NCI-H2081 (cell line): ENCODE measurements at places on chromosomes 13 and 19.

- DNase-seq = no peak
Observed at GRCh38 chr13:20869540-20869939, 33.0 kb downstream of the XPO4 start.

DNA sequence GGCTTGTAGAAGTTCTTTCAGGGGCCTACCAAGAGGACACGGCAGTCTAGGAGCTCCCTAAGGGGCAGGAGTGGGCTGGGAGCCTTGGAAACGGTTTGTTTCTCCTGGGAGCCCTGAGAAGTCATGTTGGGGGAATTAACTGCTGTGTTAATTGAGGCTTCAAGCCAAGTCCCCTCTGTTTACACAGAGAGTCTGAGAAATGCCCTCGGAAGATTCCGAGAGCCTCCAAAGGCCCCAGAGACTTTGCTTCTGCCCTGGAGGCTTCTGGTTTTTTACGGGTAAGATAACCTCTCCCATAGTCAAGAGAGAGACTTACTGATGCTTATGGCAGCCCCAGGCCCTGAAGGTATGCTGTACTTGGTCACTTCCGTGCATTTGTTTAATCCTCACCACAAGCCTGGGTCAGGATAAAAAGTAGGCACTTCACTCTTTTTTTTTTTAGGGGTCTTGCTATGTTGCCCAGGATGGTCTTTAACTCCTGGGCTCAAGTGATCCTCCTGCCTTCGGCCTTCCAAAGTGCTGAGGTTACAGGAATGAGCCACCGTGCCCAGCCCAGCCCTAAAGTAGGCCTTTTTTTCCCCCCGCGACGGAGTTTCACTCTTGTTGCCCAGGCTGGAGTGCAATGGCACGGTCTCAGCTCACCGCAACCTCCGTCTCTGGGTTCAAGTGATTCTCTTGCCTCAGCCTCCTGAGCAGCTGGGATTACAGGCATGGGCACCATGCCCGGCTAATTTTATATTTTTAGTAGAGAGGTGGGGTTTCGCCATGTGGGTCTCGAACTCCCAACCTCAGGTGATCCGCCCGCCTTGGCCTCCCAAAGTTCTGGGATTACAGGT, 15.2 kb downstream of the IER2 start:
- no peak for DNase-seq

DNA sequence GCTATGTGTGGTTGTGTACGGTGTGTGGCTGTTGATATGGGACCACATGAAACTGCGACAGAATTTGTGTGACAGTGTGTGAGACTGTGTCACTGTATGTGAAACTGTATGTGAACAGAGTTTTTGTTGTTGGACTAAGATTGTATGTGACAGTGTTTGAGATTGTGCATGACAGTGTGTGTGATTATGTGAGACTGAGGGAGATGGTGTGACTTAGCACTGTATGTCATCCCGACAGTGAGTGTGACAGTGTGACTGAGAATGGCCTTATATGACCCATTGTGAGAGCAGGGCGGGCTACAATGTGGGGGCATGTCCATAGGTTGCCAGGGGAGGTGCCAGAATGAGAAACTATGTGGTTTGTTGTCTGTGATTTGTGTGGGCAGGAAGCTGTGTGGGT, 930 bp downstream of the ZNF583 start:
- DNase-seq = no peak

DNA sequence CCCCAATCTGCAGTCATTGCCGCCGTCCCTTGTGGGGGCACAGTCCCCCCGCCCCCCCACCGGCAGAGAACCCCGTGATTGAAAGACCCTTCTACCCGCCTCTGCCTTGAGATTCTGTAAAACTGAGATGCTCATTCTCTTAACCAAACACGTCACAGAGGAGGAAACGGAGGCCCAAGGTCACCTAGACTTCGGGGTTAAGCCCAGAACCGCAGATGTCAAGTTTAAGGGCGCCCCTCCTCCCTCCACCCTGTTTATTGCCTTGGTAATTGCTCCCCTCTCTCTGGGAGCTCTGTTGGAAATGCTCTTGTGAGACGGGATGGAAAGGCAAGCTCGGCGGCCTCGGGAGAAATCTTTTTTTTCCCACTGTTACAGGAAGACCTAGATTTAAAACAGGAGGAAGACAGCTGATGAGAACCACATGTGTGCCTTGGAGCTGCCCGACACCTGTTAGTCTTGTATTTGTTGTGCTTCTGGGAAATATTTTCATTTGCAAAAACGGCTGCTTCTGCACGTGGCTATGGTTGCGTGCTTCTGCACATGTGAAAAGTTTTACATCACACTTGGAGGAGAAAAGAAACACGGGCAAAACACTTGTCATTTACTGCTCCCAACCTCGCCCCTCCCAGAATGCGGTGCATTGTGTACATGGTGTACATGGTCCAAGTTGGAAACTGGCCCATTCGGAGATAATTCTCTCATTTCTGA, 1.1 kb upstream of the MED26 start:
- DNase-seq = peak; percentile 44

DNA sequence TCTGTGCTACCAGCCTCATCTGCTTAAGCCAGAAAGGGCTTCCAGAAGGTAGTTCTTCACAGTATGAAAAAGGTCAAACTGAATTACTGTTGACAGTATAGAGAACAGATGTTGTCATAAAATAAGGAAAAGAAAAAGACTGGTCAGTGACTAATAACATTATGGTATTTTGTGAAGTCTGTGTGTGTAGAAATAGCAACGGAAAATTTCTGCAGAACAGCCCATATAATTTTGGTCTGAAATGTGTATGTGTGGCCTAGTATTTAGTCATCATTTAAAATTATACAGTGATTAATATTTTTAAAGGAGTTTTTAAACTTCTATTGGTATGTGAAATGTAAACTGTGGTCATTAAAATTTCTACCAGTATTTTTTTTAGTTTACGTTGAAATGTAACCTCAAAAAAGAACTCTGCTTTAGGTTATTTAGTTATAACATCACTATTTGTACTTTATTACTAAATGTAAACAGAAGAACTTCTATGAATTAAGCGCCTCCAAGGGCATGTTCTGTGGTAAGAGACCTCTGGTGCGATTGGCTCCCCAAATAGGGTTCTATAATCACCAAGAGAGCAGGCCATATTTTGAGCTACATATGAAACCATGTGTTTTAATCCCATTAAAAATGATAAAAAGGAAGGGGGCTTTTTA, 3.3 kb upstream of the GPR183 start:
- DNase-seq = no peak

DNA sequence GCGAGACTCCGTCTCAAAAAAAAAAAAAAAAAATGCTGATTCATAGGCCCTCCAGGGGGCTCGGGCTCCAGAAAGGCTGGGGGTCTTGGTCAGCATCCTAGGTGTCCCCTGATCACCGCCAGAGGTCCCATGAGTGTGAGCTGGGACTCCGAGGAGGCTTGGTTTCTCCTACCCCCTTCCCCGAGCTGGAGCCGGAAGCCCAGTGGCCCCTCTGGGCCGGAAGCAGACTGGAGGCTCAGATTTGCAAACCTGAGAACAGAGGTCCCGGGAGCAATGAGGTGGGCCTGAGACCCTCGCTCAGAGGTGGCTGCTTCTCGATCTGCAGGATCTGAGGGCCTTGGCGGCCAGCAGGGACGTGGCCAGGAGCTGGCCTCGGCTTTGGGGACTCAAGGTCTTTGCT, 41.5 kb downstream of the EFNA2 start:
- DNase-seq = no peak

GRCh38 chr13:110154410-110154933, 152.5 kb downstream of the COL4A1 start:
- DNase-seq = no peak

DNA sequence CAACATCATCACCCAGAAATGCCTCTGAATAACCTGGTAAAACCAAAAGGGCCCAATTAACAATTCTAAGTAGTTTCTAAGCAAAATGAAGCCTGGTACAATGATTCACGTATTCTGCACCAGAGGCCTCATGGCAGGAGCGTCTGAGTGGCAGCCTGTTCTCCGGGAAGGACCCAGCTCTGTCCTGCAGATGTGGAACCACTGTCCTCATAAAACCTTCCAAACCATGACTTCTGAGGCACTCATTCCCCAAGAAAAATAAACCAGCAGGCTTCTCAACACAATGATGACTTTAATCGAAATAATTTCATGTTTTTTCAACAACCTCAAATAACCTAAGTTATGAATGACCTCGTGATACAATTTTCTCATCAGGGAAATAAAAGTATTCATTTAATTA, 89.9 kb downstream of the STK24 start:
- no peak for DNase-seq

DNA sequence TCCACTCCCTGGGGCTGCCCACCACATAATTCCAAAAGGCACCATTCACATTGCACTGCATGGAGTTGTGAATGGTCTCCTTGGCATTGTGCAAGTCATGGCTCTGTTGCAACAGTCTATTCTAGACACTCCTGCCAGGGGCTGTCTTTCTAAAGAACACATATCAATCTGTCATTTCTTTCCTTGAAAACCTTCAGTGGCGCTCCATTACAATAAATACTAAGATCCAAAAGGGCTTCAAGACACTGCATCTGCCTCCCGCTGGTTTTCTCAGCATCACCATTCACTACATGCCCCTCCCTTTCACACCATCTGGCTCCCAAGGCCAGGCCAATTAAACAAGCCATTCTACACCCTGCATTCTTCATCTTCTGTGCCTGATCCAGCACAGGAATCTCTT, 32.2 kb upstream of the TM9SF2 start:
- DNase-seq = no peak

DNA sequence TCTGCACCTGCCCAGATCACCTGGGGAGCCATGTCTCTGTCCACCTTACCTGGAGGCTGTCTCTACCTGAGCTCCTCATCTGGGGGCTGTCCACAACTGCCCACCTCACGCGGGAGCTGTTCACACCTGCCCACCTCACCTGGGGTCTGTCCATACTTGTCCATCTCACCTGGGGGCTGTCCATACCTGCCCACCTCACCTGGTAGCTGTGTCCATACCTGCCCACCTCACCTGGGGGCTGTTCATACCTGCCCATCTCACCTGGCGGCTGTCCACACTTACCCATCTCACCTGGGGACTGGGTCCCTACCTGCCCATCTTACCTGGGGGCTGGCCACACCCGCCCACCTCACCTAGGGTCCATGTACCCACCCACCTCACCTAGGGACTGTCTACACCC, 10.0 kb upstream of the CPAMD8 start:
- DNase-seq = no peak

DNA sequence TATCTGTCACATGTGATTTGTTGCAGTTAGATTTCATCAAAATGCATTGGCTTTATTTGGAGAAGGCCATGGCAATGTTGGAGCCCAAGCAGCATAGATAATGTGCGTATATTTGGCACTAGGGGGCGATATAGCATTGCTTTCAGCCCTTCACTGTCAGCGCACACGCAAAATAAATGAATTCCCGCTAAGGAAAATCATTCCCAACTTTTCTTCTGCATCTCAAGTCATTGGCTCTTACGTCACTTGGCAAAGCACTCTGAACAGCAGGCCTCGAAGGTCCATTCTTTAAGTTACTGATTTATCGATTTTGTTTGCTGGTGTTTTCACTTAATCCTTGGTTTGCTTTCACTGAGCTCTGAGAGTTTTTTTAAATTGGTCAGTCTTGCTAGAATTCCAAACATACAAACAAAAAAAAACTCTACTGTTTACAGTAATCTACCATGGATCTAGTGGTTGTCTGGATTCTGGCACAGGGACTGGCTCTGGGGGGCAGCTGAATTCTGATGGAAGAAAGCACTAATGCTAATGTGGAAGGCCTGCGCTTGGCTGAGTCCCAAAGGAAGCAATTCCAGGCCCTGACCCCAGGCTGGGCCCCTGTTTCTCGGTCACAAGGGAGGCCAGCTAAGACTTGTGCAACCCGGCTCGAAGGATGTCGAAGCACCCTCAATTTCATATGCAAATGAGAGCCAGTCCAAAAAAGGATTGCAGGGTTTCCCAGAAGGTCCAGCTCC, 97.7 kb upstream of the IPO5 start:
- peak; percentile 73 for DNase-seq

GRCh38 chr13:46552303-46552682, 677 bp upstream of the LRCH1 start:
- DNase-seq = no peak

- no peak for DNase-seq
Observed at GRCh38 chr19:57282011-57282643, 1.8 kb downstream of the ZNF460 start.

DNA sequence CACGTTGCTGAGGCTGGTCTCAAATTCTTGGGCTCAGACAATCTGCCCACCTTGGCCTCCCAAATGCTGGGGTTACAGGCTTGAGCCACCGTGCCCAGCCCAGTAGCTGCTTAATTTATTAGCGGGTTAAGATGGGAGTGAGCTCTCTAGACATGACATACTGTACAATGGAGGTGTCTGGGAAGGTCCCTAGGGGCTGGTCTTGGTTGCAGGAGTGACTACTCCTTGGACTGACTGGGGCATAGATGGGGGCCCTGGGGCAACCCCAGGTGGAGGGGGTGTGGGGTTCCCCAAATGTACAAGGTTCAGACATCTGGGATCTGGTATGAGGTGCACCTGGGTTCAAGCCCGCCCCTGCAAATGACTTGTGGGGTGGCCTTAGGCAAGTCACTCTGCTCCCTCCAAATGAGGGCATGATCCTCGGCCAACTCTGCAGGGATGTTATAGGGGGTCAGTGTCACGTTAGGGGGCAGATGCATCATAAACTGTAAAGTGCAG, 12.8 kb downstream of the CIB3 start:
- DNase-seq = no peak

- peak; percentile 16 for DNase-seq
Observed at GRCh38 chr13:37640499-37640898, 41.9 kb upstream of the POSTN start.

- DNase-seq = no peak
Observed at GRCh38 chr13:80312967-80313366, 28.0 kb downstream of the SPRY2 start.

DNA sequence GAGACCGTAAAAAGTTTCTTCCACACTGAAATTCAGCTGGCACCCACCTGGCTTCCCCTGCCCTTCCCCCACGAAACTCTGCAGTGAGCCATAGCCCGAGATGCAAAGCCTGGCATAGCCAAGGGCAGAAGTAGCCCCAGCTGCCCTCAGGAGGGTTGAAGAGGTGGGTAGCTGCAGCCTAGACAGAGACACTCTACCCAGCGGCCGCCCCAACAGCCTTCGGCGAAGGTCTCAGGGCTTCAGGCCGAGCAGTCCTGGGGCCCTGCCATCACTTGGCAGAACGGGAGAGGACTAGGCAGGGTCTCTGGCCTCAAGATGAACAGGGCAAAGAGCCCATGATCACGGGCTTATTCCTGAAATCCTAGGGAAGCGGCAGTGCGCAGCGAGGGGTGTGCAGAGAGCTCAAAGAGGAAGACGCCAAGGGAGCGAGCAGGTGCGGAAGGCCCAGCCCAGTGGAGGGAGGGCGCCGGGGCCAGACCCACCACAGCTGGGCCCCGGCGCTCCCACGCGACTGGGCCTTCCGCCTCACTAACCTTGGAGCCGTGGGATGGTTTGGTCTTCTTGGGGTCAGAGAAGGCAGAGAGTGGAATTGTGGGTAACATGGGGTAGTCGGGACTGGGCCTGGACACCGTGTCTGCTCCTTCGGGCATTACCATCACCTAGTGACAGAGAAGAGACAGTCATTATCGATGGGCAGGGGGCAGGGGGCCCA, 53.2 kb downstream of the MLLT1 start:
- DNase-seq = no peak

DNA sequence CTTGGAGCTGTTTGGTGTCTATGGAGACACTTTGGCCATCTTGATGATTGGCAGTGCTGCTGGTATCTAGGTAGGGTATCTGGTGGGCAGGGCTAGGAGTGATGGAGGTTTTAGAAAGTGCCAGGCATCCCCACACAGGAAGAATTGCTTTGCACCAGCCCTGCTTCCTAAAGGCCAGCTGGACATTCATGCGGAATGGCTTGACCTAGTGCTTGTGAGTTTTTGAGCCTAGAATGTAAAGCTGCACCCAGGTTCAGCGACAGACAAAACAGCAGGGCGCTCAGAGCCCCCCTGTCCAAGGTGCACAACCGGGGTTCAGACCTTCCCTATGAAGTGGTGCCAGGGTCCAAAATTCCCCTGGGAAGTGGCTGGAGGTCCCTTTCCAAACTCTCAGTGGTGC, 93.1 kb downstream of the ING1 start:
- DNase-seq = no peak
